ENCODE measurements at places on chromosomes 7 and 10.

- DNase-seq = no peak
Observed at GRCh38 chr10:11468126-11468742, 143.2 kb downstream of the USP6NL start.

DNA sequence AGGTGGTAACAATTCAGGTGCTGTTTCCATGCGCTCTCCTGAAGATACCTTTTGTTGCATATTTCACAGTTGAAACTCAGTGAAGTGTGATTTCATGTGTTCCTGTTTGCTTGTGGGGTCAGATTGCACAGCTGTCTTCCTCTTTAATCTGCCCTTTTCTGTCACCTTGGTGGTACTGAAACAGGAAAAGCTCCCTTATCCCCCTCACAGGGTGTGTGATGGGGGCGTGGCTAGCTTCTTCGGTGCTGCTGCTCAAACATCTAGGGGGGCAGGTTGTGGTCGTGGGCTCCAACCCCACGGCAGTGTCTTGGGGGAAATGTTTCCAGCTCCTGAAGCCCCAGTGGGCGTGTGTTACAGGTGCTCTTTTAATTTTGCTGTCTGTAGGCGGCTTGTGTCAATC lies 107.4 kb upstream of the KLF14 start:
- no peak for DNase-seq

GRCh38 chr7:158479664-158480025 lies 108.0 kb downstream of the PTPRN2 start:
- no peak for DNase-seq

- no peak for DNase-seq
Observed at GRCh38 chr10:11813855-11814567, 9.1 kb upstream of the PROSER2 start.

- DNase-seq = no peak
Observed at GRCh38 chr10:132427006-132427771, 30.2 kb downstream of the PWWP2B start.

Measured in activated CD8-positive, alpha-beta memory T cell treated with anti-CD3 and anti-CD28 coated beads for 1 hour (primary cell).